ENCODE measurements at places on chromosomes 6 and 20.

DNA sequence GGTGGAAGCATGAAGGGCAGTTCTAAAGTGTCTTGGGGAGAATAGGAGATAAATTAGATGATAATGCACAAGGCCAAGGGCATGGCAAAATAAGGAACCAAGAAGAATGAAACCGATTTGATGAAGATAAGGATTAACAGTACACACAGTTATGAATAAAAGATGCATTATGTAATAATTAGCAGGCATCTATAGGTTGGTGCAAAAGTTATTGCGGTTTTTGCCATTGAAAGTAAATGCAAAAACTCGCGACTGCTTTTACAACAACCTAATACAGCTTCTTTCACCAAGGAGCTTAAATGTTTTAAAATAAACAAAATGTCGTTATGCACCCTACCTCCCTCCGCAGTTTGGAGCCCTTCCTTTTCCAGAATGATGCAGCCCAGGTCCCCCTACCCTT, 29.0 kb downstream of the MAS1 start:
- no peak for DNase-seq

DNA sequence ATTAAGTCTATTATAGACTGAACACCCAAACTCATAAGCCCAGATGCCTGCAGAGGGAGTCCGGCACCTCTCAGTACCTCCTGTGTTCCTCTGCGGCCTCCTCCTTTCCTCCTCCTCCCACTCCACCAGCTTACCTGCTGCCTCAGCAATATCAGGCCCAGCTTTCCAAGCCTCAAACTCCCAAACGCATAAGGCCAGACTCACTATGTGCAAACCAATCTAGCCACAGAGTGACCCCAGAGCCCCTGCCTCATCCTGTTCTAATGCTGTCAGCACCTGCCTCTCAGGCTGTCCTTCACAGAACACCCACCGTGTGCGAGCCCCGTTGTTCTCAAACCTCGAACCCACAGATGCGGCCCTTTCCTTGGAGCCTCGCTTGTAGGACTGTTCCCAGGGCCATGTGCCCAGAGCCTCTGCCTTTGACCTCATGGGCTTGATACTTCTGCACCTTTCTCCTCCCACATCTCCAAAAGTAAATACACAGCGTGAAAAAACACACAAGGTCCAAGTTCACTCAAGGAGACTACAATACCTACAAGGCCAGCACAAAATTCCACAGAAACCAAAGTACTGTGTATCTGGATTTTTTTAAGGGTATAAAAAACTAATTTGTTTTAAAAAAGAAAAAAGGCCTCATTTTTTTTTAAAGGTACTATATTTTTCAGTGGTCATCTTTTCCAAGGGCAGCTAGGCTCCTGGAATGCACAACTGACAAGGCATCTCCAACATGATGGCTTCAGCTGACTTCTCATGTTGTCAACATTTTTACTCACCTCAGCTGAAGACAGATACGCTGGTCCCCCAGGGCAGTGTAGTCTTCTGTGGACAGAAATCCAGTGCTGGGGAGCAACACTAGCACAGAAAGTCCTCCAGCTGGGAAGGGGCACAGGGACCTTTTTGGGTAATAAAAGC, 52.3 kb downstream of the ABHD12 start:
- DNase-seq = no peak

GRCh38 chr6:159729598-159730331, 2.5 kb downstream of the WTAP start:
- DNase-seq = peak; percentile 21

GRCh38 chr6:124955108-124955856, 7.0 kb upstream of the RNF217 start:
- peak; percentile 75 for DNase-seq

GRCh38 chr6:12431023-12431422, 140.9 kb downstream of the EDN1 start:
- DNase-seq = no peak

GRCh38 chr6:26404546-26404945, 2.5 kb downstream of the BTN3A1 start:
- DNase-seq = no peak

GRCh38 chr6:64644024-64644423, 1008.4 kb downstream of the PHF3 start:
- DNase-seq = no peak

GRCh38 chr6:57423468-57423867, 106.0 kb downstream of the PRIM2 start:
- DNase-seq = no peak

GRCh38 chr20:47265984-47266383, 90.5 kb downstream of the ZMYND8 start:
- DNase-seq = no peak

Data from tongue (tissue), 3 donors.